ENCODE measurements at places on chromosomes 7 and 10.

DNA sequence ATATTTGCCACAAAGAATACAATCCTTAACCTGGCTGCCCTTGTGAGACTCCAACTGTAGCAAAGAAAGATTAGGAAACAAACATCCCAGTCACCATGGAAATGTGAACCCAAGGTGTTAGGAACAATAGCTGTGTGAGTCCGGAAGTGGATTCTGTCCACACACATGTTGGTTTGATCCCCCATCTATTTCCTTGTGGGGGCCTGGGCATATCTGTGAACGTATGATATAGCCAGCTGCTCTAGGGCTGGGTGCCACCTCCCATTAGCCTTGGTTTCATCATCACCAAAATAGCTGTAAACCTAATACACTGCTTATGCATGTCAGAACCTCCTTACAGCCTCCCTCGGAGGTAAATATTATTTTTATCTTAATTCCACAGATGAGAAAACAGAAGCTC is 26.4 kb downstream of the GRK5 start:
- no peak for DNase-seq

- no peak for DNase-seq
These were observed 70.4 kb downstream of the ASB13 start for GRCh38 chr10:5595994-5596471.

- no peak for DNase-seq
These were observed 19.4 kb upstream of the BHLHA15 start for GRCh38 chr7:98191668-98192431.

- DNase-seq: no peak
These were observed 147.0 kb upstream of the CELF2 start for GRCh38 chr10:10870523-10871241.

GRCh38 chr7:134512271-134512670 is 15.1 kb upstream of the AKR1B10 start:
- no peak for DNase-seq

- no peak for DNase-seq
These were observed 558 bp downstream of the VOPP1 start for GRCh38 chr7:55571511-55572377.

DNA sequence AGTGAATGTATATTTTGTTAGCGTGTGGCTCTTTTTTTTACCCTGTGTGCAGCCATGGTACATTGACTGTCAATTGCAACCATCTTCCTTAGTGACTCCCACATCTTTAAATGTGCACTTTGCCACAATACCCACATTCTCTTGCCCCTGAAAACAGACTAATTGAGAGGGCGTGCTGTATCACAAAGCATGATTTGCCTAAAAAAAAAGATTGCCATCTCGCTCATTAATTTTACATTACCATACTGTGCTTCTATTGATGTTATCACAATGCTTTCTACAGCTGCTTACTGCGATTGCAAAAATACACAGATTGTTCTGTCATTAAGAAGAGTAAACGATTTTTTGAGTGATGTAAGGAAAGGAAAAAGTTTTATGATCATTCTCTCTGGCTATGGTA is 613.1 kb upstream of the NRP1 start:
- DNase-seq: no peak

GRCh38 chr10:34814913-34815184 is 247 bp downstream of the PARD3 start:
- no peak for DNase-seq

DNA sequence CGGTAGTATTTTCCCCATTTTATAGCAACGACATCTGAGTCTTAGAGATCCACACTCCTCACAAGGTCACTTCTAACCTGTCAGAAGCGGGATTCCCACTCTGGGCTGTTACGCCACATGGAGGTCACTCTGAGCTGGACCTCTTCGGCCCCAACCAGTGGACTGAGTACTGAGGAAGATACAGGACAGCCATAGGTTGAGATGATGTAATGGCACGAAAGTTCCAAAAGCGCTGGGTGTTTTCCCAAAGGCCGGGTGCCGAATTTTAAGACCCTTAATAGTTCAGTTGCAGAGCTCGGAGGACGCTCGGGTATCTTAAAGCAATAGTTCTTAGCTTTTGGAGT is 699 bp downstream of the GHITM start:
- no peak for DNase-seq

DNA sequence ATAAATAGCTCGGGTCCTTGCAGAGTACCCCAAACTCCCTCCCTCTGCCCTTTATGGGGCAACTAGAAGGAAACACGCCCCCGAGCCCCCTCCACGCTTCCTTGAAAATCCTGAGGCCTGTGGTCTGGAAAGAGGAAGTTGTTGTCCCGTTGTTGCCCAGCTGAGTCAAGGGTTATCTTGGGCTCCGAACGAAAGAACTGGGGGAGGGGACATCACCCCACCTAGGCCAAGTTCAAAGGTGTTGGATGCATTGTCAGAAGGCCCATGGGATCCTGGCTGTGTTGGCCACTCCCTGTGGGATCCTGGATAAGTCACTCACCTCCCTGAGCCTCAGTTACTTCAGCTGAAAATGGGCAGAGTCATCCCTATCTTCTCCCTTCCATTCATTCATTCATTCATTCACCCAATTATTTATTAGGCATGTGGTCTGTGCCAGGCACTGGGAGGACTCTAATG is at the start of gene CCL24:
CCL24 (minus strand) TSS at position 26 of the 456 bp plus-strand sequence. CDS start 91 bp downstream, outside the sequence.
- DNase-seq: no peak

DNA sequence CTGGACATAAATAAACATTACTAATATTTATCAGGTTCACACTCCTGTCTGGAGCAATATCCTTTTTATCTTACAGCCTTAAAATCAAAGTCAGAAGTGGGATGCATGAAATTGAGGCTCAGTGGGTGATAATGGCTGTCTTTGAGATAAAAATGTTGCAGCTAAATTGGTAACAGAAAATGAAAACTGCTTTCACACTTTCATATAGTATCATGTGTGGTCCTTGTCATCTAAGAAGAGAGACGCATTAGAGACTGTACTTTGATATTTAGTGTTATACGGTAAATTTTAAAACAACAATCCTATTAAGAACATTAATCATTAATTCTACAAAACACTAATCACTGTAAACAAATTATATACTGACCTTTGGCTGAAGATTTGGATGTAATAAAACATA is 235.2 kb upstream of the HGF start:
- no peak for DNase-seq

DNA sequence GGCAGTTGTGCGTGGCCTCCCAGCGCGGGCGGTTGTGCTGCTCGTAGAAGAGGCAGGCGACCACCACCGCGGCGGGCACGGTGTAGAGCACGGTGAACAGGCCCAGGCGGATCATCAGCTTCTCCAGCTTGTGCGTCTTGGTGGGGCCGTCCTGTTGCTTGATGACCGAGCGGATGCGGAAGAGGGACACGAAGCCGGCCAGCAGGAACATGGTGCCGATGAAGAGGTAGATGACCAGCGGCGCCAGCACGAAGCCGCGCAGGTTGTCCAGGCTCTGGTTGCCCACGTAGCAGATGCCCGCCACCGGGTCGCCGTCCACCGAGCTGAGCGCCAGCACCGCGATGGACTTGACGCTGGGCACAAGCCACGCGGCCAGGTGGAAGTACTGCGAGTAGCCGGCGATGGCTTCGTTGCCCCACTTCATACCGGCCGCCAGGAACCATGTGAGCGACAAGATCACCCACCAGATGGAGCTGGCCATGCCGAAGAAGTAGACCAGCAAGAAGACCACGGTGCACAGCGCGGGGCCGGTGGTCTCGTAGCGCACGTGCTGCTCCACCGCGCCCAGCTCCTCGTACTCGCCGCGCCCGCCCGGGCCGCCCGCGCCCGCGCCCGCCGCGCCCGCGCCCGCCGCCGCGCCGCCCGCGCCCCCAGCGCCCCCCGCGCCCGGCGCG is 2.2 kb downstream of the FZD8 start:
- no peak for DNase-seq

- DNase-seq: peak; percentile 57
These were observed 192.3 kb downstream of the EVX1 start for GRCh38 chr7:27434756-27435400.

DNA sequence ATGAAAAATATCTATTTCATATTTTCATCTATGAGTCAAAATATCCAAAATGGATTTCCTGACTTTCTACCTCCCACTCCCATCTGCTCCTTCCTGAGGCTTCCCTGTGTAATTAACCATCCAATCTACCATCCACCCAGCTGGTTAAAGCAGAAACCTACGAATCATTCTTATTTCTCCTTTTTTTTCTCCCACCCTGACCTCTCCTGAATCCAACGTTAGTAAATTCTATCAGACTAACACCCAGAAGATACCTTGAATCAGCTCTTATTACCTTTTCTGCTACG is 3.7 kb upstream of the LIPF start:
- no peak for DNase-seq
